Dorsolateral prefrontal cortex (tissue), 122 donors: ENCODE measurements at places on chromosomes 11 and 22.

- no peak for DNase-seq
Measured at GRCh38 chr11:87260811-87261210, 223.1 kb downstream of the TMEM135 start.

- no peak for DNase-seq
Measured at GRCh38 chr11:120925944-120926343, 98.0 kb upstream of the TBCEL start.

DNA sequence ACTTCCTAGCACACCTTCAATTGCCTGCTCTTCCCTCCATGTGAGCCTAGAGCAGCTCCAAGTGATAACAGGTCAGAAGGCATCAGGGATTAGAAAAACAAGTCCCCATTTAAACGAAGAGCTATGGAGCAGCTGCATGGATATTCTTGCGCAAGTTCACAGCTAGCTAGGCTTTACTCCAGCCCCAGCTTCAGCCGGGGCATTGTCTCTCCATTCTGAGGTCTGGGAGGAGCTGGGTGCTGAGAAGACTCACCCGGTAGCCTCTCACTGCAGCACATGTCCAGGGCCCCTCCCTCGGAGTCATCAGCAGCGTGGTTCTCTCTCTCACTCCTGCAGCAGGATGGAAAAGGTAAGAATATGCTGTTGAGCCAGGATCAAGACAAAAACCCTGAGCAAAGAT lies 26.0 kb downstream of the PTPN5 start:
- no peak for DNase-seq

GRCh38 chr11:74950374-74950969 lies 1.4 kb downstream of the SPCS2 start:
- DNase-seq = no peak

- DNase-seq = no peak
Measured at GRCh38 chr11:68056317-68057285, 17.8 kb downstream of the TCIRG1 start.

DNA sequence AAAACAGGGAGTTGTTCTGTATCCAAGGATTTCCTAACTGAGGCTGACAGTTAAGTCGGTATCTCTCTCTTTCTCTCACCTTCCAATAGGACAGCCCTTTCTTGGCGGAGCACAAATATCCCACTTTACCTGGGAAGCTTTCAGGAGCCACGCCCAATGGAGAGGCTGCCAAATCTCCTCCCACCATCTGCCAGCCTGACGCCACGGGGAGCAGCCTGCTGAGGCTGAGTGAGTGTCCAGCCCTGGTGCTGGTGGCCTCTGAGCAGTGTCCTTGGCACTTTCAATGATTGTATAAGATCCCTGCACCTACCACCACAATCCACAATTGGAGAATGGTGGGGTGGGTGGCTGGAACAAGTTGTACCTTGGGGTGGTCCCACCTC lies 33.7 kb downstream of the CYB5R2 start:
- DNase-seq = no peak

DNA sequence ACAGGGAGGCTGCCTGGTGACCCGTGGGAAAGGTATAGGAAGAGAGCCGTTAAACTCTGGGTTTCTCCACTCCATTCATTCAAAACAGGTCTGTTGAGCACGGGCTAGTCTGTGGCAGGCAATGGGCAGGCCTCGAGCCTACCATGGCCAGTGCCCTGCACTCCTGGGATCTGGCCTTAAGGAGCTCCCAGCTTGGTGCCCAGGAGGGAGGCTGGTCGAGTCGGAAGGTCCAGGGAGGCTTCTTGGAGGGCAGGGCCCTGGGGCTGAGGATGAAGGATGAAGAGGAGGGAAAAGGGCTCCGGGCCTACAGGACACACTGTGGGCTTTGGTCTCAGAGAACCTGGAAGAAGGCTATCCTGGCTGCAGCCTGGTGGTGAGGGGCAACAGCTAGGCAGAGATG lies 41.9 kb upstream of the MN1 start:
- no peak for DNase-seq

- no peak for DNase-seq
Measured at GRCh38 chr11:66701432-66702240, 23.9 kb upstream of the RBM4B start.

- DNase-seq = no peak
Measured at GRCh38 chr11:96200243-96200642, 142.8 kb downstream of the MAML2 start.

DNA sequence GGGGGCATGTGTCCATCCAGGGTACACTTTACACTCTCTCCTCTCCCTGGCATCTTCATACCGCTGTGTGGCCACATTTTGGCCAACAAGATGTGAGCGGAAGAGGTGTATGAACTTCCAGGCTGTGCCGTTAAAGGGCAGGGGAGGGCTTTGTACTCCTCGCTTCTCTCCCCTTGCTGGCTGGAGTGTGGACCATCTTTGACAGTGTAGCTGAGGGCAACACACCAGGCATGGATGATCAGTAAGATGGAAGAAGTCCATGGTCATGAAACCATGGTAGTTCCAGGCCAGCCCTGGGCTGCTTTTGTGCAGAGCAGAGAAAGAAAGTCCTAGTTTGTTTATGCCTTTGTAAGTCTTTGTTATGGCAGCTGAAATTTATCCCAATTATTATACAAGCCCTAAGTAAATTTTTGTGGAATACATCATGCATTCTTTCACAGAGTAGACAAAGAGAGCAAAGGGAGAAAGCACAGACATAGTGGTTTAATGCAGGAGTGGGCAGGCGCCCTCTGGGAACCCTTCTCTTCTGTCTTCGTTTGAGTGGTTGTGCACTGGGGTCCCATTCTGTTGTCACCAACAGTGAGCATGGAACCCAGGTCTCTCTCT lies 70.4 kb downstream of the FBXO7 start:
- no peak for DNase-seq

DNA sequence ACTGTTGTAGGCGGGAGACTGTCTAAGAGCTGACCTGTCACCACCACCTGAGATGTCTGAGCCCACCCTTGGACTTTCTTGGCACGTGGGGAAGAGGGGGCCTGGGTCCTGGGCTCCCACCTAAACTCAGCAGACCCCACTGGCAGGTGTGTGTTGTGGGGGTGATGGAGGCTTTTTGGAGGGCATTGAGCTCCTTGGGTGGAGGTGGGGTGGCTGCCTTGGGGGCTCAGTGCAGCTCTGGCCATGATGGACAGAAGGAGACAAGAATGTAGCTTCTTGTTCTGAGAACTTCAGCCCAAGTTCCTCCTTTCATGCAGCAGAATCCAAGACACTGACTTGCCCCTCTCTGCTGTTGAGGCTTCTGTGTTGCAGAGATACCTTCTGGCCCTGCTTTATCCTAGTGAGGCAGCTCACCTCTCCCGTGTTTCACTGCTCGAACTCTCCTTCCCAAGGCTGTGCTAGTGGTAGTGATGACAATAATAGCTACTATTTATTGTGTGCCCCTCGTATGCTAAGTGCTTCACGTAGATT lies 116.6 kb upstream of the OR4B1 start:
- no peak for DNase-seq

DNA sequence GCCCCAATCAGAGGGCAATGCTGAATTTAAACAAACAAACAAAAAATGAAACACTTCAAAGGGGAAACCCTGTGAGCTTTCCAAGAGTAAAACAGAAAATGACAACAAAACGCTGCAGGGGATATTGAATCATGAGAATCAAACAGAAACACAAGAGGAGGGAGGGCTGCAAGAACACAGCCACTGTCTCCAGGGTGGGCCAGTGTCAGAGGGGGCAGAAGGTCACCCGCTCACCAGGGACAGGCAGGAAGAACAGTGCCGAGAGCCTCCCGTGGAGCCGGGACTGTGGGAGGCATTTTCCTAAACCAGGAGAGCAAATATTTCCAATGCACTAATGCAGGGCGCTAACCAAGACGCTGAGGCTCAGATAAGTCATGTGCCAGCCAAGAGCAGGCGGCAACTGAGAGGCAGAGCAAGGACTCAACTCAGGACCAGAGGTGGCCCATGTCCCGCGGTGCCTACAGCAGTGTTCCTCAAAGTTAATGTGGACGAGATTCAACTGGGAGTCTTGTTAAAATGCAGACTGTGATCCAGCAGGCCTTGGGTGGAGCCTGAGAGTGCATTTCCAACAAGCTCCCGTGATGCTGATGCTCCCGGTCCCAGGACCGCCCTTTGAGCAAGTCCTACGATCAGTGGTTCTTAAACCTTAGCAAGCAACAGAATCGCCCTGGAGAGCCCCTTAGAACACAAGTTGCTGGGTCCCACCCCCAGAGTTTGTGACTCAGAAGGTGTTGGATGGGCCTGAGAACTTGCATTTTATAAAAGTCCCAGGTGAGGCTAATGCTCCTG lies 197.2 kb downstream of the TENM4 start:
- DNase-seq = no peak

DNA sequence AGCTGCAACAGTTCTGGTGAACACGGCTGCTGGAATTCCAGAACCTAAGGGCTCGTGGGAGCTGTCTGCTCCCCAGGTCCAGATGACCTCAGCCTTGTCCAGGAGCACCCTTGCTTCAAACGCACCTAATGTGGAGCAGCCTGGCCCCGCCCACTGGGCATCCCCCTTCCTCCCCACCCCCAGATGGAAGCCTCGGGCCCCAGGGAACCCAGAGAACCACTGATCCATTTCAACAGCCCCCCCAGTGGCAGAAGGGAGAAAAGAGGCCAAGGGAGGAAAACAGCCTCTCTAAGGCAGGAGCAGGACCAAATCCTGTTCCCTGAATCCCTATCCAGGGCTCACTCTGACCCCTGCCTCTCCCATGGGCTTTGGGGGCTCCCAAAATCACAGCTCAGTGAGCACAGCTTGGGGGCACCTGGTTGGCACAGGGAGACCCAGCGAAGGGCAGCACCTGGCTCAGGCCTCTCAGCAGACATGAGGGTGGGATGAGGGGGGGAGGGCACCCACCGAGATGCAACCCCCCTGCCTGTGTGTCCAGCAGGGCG lies 1.2 kb downstream of the CYTH4 start:
- no peak for DNase-seq

DNA sequence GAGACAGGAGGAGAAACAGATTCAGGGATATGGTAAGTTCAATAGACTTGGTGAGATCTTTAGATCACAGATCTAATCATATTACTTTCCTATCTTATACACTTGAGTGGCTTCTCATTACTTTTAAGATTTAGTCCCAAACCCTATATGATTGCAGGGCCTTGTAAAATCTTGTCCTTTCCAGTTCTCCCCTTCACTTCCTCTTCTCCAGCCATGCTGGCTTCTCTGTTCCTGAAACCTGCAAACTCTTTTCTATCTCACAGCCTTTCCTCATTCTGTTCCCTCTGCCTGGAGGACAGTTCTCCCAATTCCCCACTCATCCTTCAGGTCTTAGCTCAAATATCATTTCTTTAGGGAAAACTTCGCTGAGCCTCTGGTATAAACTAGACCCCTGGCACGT lies 65.9 kb upstream of the BIRC3 start:
- DNase-seq = no peak

DNA sequence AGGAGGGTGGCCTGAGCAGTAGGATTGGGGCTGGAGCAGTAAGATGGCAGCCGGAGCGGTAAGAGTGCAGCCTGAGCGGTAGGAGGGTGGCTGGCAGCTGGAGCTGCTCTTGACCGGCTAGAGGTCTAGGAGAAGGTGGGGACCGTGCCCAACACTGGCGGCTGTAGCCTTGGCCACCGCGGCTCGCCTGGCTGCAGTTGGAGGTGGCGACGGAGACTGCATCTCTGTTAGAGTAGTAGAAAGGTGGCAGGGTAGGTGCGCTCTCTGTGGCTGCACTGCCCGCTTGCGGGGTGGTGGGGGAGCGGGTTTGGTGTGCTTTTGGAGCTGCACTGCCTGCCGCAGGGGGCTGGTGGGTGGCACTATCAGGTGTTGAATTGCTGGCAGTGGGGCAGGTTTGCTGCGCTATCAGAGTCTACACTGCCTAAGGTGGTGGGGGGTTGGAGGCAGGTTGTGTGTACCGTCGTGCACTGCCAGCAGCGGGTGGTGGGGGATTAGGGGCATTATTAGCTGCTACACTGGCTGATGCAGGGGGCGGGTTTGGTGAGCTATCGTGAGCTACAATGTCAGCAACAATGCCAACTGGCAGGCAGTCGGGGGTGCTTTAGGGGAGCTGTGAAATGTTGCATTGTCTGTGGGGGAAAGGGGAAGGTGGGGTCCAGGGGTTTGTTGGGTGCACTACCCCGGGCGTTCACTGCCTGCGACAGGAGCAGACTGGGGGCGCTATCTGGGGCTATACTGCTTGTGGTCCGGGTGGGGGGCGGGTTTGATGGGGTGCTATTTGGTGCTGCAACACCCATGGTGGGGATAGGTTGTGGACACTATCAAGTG lies 4461.3 kb upstream of the OR11H1 start:
- DNase-seq = no peak

DNA sequence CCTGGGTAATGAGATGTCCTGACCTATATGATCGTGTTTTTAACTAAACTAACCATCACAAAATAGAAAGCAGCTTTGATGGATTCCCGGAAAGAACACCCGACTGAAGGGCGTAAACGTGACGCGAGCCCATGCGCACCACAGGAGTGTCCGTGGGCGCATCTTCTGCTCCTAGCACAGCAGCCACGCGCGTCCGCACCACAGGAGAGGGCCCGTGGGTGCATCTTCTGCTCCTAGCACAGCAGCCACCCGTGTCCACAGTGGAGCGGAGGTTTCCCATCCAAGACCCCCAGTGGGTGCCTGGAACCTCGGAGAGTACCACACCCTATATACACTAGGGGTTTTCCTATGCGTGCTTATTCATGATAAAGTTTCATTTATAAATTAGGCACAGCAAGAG lies 36.1 kb upstream of the NRIP3 start:
- DNase-seq = no peak

- peak; percentile 11 for DNase-seq
Measured at GRCh38 chr22:17754233-17754925, 19.9 kb downstream of the BID start.

- no peak for DNase-seq
Measured at GRCh38 chr11:12717851-12718291, 43.6 kb downstream of the TEAD1 start.

GRCh38 chr11:74577181-74577580 lies 15.2 kb upstream of the POLD3 start:
- no peak for DNase-seq

- DNase-seq = no peak
Measured at GRCh38 chr11:802693-803466, 2.2 kb downstream of the PIDD1 start.

DNA sequence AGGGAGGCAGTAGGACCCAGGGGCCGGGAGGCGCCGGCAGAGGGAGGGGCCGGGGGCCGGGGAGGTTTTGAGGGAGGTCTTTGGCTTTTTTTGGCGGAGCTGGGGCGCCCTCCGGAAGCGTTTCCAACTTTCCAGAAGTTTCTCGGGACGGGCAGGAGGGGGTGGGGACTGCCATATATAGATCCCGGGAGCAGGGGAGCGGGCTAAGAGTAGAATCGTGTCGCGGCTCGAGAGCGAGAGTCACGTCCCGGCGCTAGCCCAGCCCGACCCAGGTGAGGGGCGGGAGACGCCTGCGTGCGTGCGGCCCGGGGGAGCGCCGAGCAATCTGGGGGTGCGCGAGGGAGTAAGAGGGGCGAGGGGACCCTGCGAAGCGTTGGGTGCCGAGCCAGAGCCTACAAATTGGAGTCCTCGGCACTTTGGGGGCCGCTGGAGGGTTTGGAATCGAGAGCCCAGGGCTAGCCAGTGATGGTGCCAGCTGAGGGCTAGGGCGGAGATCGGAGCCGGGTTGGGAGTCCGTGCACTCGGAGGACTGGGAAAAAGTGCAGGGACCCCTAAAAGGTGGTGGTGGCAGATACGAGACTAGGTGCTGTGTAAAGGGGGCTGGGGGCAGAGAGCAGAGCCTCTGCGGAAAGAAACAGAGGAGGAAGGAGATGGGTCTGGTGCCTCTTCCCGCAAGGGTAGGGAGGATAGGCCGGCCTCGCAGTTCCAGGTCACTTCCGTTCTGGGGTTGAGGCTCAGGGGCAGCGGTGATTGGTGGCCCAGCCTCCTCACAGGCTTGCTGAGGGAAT lies at the start of gene SERPINH1:
Gene SERPINH1 (plus strand): TSS at position 206 of the 788 bp plus-strand sequence. CDS start 4,097 bp downstream, outside the sequence.
- peak; percentile 79 for DNase-seq
